ENCODE measurements at places on chromosomes 7 and 10.

GRCh38 chr10:119496273-119496672 lies 46.2 kb downstream of the RGS10 start:
- DNase-seq, result no peak

- DNase-seq, result no peak
These were observed 1.3 kb upstream of the SORBS1 start for GRCh38 chr10:95562341-95562965.

- DNase-seq, result no peak
These were observed 8.7 kb upstream of the ASB4 start for GRCh38 chr7:95476904-95477594.

DNA sequence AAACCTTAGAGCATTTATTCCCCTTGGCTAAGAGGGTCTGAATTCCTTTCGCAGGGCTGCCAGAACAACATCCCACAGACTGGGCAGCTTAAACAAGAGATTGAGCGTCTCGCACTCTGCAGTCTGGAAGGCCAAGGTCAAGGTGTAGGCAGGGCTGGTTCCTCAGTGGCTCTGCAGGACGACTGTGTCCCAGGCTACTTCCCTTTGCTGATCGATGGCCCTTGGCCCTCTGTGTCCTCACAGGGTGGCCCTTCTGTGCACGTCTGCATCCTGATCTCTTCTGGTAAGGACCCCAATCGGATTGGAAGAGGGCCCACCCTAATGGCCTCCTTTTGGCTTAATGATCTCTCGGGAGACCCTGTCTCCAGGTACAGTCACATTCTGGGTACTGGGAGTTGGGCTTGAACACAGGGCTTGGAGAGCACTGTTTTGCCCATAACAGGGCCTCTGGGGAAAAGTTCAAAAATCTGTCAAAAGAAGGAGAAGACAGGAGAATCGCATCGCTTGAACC lies 35.1 kb upstream of the DNAJB6 start:
- DNase-seq, result no peak
